ENCODE measurements at places on chromosomes 11 and 22. TPM values are rescaled to one million over a fixed set of nuclear protein-coding genes. Genes with fewer than 3 reads are reported as not detected.

- H3K27me3 ChIP-seq = no peaks in the 10 kb centered on the region
- H3K27ac ChIP-seq = peak overlapping the region; percentile 71
- H3K4me1 ChIP-seq = peaks cover 58% of the 10 kb centered on the region
- peaks cover 4% of the 10 kb centered on the region for H3K36me3 ChIP-seq
- no peak for DNase-seq
Measured at GRCh38 chr11:68329978-68330699, 17.7 kb downstream of the LRP5 start.

DNA sequence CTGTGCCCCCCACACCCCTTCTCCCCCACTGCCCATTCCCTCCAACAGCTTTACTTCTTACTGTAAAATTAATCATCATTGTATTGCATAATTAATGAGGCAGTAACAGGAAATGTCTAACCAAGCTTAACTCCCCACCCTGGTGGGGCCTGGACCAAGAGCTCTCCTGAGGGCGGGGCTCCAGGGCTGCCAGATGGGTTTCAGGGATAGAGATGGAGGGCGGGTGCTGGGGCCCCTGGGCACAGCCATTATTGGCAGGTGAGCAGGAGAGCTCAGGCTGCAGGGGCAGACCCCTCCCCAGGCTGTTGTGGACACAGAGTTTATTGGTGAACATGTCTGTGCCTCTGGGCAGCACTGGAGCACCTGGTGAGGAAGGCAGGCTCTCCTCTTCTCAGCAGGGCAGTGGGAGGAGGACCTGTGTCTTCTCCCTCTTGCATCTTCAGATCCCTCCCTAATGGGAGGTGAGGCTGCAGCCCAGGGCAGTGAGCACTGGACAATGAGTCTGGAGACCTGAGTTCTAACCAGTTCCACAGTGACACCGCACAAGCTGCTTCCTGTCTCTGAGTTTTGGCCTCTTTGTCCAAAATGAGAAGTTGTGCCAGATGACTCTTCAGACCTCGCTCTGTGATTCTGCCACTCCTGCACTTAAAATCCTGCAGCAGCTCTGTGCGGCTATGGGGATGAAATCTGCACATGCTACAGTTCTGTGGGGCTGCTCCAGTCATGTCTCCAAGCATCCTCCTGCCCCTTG is 233.3 kb downstream of the CEP164 start:
- H3K4me3 ChIP-seq = no peak overlapping the region
- DNase-seq = no peak
- no peaks in the 10 kb centered on the region for H3K36me3 ChIP-seq
- no peaks in the 10 kb centered on the region for H3K4me1 ChIP-seq

DNA sequence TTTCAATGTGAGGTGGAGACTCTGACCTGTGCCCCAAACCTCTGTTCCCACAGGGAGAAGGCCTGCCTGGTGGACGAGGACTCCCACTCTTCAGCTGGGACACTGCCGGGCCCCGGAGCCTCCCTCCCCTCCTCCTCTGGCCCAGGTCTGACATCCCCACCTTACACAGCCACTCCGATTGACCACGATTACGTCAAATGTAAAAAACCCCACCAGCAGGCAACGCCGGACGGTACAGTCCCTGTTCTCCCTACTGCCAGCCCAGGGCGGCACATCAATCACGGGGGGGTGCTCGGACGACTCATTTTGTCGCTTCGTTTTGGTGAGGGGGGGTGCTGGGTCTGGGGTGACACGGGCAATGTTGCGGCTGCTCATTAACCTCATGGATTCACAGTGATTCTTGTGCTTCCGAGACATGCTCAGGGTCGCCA is 83.3 kb upstream of the SUSD2 start:
- H3K36me3 ChIP-seq = peaks cover 9% of the 10 kb centered on the region
- DNase-seq = no peak
- no peaks in the 10 kb centered on the region for H3K27me3 ChIP-seq

- DNase-seq = no peak
- no peak overlapping the region for H3K27ac ChIP-seq
- peak overlapping the region; percentile 89 for H3K4me3 ChIP-seq
Measured at GRCh38 chr11:99019696-99020095, 1.1 kb upstream of the CNTN5 start.

DNA sequence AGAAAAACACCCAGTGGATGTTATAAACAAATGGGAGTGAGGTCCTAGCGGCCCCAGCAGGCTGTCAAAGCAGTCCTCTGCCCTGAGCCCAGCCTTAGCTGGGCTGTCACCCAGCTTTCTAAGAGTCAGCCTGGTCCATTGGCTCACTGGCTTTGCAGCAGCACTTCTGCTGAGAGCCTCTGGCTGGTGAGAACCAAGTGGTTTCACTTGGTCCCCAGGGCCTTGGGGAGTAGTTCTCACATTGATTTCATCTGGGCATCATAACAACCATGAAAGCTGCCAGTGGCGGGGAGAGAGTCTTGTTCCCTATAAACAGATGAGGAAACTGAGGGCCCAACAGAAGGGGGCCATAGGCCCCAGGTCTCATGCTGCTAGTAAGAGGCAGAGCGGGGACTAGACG is 11.4 kb downstream of the SEC14L6 start:
- no peak overlapping the region for H3K4me3 ChIP-seq
- no peaks in the 10 kb centered on the region for H3K27me3 ChIP-seq
- H3K27ac ChIP-seq = no peak overlapping the region
- no peak for DNase-seq

GRCh38 chr11:57356268-57356667 is 18.1 kb downstream of the P2RX3 start:
- no peaks in the 10 kb centered on the region for H3K36me3 ChIP-seq
- no peak overlapping the region for H3K4me3 ChIP-seq
- H3K4me1 ChIP-seq = peaks cover 22% of the 10 kb centered on the region

GRCh38 chr11:112113539-112114457 is 27.1 kb downstream of the SDHD start:
- peaks cover 2% of the 10 kb centered on the region for H3K36me3 ChIP-seq
- H3K4me3 ChIP-seq = no peak overlapping the region
- H3K4me1 ChIP-seq = no peaks in the 10 kb centered on the region
- no peaks in the 10 kb centered on the region for H3K27me3 ChIP-seq
- no peak overlapping the region for H3K27ac ChIP-seq

DNA sequence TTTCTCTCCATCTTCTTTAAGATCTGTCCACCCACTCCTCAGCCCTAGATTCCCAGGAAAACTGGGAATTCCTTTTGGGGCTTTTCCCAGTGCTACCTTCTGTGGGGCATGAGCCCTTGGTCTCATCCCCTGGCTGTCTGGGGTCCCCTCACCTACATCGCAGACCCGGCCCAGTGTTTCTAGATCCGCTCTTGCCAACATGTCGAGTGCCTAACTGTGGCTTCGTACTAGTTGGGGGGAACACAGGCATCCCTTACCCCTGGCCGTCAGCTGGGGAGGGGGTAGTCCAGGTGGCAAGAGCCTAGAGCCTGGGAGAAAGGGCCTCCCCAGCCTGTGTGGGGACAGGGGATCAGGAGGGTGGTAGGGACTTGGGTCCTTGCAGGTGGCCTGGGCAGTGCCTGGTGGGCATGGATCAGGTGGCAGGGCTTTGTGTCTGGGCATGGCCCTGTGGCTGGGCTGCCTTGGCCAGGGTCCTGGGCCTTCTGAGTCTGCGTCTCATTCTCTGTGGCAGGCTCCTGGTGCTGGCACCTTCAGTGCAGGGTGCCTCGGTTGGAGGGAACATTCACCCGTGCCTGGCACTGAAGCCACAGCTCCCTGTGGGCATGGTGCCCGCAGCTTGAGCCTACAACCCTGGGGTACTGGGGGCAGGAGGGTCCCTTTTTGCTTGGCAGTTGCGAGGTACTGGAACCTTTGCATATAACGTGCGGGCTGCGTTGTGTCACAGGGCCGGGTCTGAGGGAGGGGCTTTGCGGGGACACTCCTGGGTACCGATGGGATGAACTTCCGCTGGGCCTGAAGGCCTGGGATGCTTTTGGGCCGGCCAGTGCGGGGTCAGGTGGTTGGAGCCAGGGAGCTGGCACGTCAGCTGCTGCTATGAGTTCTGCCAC is 4.1 kb downstream of the KCNQ1 start:
- H3K36me3 ChIP-seq = no peaks in the 10 kb centered on the region
- no peak overlapping the region for H3K4me3 ChIP-seq
- peaks cover 62% of the 10 kb centered on the region for H3K27me3 ChIP-seq
- DNase-seq = no peak

DNA sequence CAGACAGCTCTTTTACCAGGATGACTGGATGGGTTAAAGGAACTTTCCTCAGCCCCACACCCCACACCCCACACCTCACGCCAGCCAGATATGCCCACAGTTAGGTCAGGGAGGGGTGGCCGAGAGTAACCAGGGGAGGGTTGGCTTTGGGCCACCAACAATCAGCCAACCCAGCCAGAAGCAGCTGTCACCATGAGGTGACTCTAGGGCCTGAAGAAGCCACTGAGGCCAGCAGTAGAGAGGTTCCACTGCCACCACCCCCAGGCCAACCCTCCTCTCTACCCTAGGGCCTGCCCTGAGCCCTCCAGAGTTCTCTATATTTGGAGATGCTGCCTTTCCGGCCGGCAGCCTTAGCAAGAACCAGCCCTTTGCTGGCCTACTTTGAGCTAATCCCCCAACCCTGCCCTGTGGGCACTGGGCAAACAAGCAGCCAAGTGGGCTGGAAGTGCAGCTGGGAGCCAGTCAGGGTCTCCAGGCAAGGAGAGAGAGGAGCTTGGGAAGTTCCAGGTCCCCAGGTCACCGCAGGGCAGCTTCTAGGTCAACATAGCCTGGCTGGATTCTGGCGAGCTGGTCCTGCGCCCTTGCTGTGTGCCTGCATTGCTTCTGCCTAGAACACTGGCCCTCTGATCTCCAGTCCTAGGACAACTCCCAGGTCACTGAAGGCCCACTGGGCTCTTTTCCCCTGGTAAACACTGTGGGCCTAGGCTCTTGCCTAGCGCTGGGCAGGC is 12.0 kb upstream of the SYT8 start:
- DNase-seq = no peak
- peaks cover 11% of the 10 kb centered on the region for H3K27me3 ChIP-seq
- no peaks in the 10 kb centered on the region for H3K36me3 ChIP-seq
- peaks cover 3% of the 10 kb centered on the region for H3K4me1 ChIP-seq
- no peak overlapping the region for H3K27ac ChIP-seq

DNA sequence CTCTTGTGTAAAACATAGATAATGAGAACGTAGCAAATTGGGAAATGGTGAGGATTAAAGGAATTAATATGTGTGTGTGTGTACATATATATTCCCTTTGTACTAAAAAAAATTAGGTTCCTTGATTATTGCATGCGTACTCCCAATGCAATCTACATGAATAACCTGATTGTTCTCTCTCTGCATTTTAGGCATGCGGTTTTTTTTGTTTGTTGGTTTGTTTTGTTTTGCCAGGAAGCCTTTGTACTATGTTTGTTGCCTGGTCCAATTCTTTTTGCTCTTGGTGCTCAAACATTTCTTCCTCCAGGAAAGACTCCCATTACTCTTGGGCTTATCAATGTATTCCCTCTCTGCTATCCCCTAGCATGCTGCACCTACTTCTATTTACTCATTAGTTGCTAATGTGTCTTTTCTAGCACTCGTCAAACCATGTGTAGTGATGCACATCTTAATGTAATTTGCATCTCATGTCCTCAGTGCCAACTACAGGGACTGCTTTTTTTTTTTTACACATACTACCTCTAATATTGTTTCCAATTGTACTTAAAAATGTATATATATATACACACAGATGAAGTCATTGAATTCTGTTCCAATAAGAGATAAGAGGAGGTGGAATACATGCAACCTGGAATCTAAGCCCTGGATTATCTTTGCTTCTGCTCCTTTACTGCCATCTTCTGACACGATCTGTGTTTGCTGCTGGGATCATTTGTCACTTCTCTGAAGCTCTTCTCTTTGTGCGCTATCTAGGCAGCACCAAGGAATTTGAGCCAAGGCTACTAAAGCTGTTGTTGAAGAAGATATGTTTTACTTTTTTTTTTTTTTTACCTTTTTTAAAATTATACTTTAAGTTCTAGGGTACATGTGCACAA is 197.2 kb upstream of the ANO3 start:
- no peaks in the 10 kb centered on the region for H3K36me3 ChIP-seq
- DNase-seq = no peak

DNA sequence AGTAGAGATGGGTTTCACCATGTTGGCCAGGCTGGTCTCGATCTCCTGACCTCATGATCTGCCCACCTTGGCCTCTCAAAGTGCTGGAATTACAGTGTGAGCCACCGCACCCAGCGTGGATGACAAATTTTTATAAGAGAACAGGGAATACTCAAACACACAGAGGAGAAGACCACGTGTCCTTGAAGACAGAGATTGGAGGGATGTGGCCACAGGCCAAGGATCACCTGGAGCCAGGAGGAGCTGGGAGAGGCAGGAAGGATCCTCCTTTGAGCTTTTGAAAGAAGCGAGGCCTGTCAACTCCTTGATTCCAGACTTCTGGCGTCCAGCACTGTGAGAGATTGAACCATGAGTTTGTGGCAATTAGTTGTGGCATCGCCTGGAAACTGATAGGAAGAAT is 1049.5 kb downstream of the TBC1D22A start:
- H3K36me3 ChIP-seq = no peaks in the 10 kb centered on the region
- no peak overlapping the region for H3K27ac ChIP-seq
- peaks cover 2% of the 10 kb centered on the region for H3K27me3 ChIP-seq
- no peak for DNase-seq
- no peaks in the 10 kb centered on the region for H3K4me1 ChIP-seq
- H3K4me3 ChIP-seq = no peak overlapping the region

DNA sequence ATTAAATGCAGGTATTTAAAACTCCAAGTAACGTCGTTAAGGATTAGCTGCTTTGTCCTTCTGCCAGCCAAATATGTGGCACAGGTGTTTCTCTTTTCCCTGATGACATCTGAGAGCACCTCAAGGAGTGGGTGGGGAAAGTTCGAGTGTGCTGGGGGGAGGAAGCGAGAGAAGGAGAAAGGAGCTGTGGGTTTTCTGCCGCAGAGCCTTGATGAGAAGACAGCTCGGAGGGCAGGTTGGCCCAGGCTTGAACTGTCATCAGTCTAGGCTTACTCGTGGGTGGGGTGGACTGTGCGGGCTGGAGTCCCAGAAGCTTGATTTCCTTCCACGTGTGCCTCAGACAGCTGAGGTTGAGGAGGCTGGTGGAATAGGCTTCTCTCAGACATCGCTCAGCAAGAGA is 15.2 kb upstream of the SORL1-AS1 start:
- no peak overlapping the region for H3K4me3 ChIP-seq
- H3K27ac ChIP-seq = peak overlapping the region; percentile 94
- H3K36me3 ChIP-seq = no peaks in the 10 kb centered on the region
- H3K4me1 ChIP-seq = peaks cover 23% of the 10 kb centered on the region
- H3K27me3 ChIP-seq = no peaks in the 10 kb centered on the region

- no peak overlapping the region for H3K4me3 ChIP-seq
- DNase-seq = no peak
Measured at GRCh38 chr11:133919330-133920108, 37.2 kb downstream of the IGSF9B start.

GRCh38 chr11:123474994-123475393 is 44.9 kb downstream of the GRAMD1B start:
- no peaks in the 10 kb centered on the region for H3K36me3 ChIP-seq
- H3K4me1 ChIP-seq = peaks cover 3% of the 10 kb centered on the region
- peak overlapping the region; percentile 13 for H3K27ac ChIP-seq
- no peaks in the 10 kb centered on the region for H3K27me3 ChIP-seq
- no peak for DNase-seq

- no peak overlapping the region for H3K27ac ChIP-seq
- DNase-seq = no peak
- peaks cover 4% of the 10 kb centered on the region for H3K27me3 ChIP-seq
- no peak overlapping the region for H3K4me3 ChIP-seq
- peaks cover 35% of the 10 kb centered on the region for H3K4me1 ChIP-seq
Measured at GRCh38 chr22:35135165-35135564, 69.2 kb downstream of the ISX start.

The SHANK3 gene
- total RNA-seq = 6.9 TPM

The STX3 gene
- 113 TPM for total RNA-seq

The TTC36 gene
- total RNA-seq = 2.2 TPM

The FGF4 gene
- not detected for total RNA-seq

The DRD2 gene
- 0.73 TPM for total RNA-seq

The IL18 gene
- 2.9 TPM for total RNA-seq

Data from progenitor cell of endocrine pancreas (in vitro differentiated cells).